LoVo (cell line): ENCODE measurements at places on chromosomes 11 and 22.

GRCh38 chr11:86176165-86176884, 68.2 kb upstream of the EED start:
- no peak for DNase-seq

DNA sequence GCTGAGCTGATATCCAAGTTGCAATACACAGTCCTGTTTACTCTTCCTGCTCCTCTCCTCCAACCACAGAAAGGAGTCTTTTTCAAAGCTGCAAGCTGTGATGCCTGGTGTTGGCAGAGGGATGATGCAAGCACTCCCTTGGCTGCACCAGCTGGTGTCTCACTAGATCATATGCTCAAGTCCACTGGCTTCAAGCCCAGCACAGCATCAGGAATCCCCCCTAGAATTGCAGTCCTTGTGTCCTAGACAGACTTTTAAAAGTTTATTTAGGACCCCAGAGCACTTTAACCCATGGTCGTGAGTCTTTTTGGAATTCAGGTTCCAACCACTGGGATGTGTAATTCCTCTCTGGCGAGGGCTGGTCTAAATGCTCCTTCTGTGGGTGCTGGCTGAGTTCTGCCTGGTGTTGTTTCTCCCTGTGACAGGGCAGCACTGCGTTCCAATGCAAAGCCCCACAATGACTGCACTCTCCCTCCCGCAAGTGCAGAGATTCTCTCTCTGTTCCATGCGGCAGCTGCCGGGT, 1.9 kb upstream of the HEPN1 start:
- no peak for DNase-seq

- DNase-seq: no peak
These were observed 673.3 kb downstream of the NTM start for GRCh38 chr11:132043714-132044113.

GRCh38 chr22:46507451-46508425, 29.7 kb downstream of the CELSR1 start:
- no peak for DNase-seq

- no peak for DNase-seq
These were observed 35.7 kb downstream of the CD44 start for GRCh38 chr11:35174666-35175065.
